ENCODE measurements at places on chromosomes 11 and 22. TPM values are rescaled to one million over a fixed set of nuclear protein-coding genes. Genes with fewer than 3 reads are reported as not detected.

DNA sequence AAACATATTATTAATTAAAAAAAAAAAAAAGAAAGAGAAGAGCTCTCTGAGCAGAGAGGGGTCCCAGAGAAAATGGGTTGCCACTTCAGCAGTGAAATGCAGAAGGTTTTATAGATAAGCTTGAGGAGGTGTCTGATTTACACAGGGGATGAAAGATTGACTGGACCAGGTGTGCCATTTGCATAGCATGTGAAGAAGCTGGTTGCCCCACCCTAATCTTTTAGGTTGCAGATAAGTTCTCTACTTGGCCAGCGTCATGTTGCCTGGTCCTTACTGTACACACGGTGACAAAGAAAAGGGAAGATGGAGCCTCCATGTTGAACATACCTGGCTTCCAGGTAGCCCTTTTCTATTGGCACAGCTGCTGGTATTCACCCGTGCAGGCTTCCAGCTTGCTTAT, 41.4 kb downstream of the MS4A2 start:
- no peak for DNase-seq

DNA sequence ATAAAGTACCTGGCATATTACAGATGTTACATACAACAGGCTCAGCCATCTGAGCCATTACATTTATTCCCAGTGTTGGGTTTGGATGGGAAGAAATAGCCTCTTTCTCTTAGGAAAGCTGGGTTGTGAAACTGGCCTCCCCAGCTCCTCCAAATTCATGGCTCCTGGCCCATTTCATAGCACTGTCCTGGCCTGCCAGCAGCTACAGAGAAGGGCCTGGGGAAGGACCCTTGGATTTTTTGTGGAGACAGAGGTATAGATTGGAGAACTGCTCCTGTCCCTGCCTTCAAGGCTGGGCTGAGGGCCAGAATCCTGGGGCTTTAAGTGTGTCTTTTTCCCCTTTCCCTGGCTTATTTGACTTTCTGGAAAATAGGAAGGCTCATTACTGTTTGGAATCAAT, 18.0 kb downstream of the PKNOX2 start:
- no peak for DNase-seq

GRCh38 chr22:23220485-23221350, 40.4 kb downstream of the BCR start:
- DNase-seq = peak; percentile 13

GRCh38 chr11:94938095-94939055, 35.0 kb downstream of the CWC15 start:
- DNase-seq = peak; percentile 42

DNA sequence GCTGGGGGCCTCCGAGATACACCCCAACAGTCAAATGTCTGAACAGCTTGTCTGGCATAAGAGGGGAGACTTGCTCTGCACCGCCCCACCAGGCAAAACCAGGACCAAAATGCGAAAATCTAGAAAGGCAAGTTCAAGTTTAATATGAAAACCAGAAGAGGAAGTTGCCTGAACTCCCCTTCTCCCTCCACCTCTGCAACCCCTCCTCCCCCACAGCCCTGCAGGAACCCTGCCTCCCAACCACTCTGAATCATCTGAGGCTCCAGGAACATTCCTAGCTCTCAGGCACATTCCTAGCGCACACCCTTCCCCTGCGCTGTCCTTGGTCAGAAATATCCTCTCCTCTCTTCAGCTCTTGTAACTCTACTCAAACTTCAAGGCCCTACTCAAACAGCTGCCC, 36.7 kb downstream of the ISX start:
- DNase-seq = peak; percentile 70

GRCh38 chr22:40911772-40912171, 39.4 kb upstream of the RBX1 start:
- DNase-seq = no peak

- DNase-seq = peak; percentile 90
Measured at GRCh38 chr22:22111267-22111751, 128.7 kb upstream of the TOP3B start.

GRCh38 chr11:64055077-64055476, 19.3 kb downstream of the FLRT1 start:
- no peak for DNase-seq

GRCh38 chr11:80638296-80638695, 1197.5 kb upstream of the TENM4 start:
- DNase-seq = peak; percentile 9

- no peak for DNase-seq
Measured at GRCh38 chr22:37326726-37327125, 44.4 kb downstream of the CYTH4 start.

- DNase-seq = no peak
Measured at GRCh38 chr22:45465633-45466032, 37.0 kb upstream of the FBLN1 start.

ATM gene
- total RNA-seq = 20.8 TPM

MCM5 gene
- total RNA-seq = 145 TPM

DRD2 gene
- not detected for total RNA-seq

DCDC1 gene
- total RNA-seq = 0.23 TPM

F2 gene
- not detected for total RNA-seq
